ENCODE measurements at places on chromosomes 2 and 18.

DNA sequence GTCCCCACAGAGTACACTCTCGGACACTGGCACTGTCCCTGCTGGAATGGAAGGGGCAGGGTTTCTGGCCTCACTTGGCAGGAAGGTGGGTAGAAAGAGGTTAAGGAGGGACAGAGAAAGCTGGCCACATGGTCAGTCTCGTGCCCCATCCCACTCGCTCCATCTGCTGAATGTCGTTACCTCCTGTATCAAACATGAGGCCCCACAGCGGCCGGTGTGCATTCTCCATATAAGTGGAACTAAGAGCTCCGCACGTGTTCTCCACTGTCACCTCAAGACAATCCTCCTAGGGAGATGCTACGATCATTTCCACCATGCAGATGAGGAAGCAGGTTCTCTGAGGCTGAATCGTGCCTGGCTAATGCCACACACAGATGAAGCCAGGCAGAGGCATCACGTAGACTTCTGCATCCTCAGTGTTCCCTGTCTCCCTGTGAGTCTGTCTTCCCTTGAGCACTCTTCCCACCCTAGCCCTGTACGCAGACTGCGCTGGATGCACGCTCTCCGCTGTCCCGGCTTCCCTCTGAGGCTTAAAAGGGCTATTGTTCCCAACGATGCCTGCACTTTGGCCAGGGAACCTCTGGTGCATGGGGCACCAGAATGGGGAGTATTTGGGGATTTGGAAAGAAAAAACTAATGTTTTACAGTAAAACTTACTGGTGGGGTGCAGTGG, 35.1 kb downstream of the MAL start:
- no peak for DNase-seq

- DNase-seq, result no peak
These were observed 86.4 kb upstream of the RBBP8 start for GRCh38 chr18:22846697-22847096.

- DNase-seq, result no peak
These were observed 12.1 kb downstream of the CAPN14 start for GRCh38 chr2:31205186-31205585.

DNA sequence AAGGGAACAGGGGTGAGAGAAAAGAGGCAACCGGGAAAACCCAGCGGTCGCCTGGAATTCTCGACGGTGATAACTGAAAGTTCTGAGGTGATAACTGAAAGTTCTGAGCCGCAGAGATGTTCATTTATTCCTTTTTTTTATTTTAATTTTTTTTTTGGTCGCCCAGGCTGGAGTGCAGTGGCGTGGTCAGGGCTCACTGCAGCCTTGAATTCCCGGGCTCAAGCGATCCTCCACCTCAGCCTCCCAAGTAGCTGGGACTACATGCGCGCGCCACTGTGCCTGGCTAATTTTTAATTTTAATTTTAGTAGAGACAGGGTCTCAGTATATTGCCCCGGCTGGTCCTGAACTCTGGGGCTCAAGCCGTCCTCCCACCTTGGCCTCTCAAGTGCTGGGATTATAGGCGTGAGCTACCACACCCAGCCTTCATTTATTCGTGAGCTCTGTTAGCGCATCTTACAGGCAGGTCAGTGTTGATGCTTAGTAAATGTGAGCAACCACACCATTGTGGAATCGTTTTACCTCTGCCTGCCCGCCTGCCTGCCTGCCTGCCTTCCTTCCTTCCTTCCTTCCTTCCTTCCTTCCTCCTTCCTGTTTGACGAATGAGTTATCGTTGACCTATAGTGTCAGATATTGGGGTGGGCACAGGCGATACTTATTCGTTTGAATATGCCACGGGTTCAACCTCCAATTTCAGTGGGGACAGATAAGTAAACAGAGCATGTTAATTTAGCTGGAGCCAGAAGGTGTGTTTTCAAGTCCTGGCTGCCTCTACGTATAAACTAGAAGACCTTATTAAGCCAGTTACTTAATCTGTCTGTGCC, 557 bp upstream of the E2F6 start:
- no peak for DNase-seq

DNA sequence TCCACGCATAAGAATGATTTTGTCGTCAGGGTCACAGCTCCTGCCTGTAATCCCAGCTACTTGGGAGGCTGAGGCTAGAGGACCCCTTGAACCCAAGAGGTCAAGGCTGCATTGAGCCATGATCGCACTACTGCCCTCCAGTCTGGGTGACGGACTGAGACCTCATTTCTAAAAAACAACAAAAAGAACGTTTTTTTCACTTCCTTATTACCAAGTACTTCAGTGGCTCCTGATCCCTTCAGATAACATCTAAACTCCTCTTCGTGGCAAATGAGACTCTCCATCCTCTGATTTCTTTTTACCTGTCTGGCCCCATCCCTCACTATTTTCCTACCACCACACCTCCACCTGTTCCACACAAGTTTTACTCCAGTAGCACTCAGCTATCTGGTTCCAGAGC, 105.4 kb upstream of the TLK1 start:
- no peak for DNase-seq
